Stimulated activated CD8-positive, alpha-beta memory T cell treated with anti-CD3 and anti-CD28 coated beads, Interleukin-2, amount 100 ng/mL, for 1 hour (primary cell): ENCODE measurements at places on chromosomes 16 and 17.

DNA sequence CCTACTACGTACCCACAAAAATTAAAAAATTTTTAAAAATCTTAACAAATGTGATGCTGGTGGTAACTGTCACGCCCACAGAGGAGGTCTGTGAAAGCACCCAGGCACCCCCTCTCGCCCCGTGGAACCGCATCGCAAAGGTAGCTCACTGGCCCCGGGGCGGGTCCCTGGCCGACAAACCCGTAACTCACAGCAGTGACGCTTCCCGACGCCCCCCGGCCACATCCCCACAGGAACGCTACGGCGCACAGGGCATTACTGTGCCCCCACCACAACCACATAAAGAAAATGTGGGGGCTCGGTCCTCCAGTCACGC lies 366 bp downstream of the ANKS3 start:
- no peak for DNase-seq

DNA sequence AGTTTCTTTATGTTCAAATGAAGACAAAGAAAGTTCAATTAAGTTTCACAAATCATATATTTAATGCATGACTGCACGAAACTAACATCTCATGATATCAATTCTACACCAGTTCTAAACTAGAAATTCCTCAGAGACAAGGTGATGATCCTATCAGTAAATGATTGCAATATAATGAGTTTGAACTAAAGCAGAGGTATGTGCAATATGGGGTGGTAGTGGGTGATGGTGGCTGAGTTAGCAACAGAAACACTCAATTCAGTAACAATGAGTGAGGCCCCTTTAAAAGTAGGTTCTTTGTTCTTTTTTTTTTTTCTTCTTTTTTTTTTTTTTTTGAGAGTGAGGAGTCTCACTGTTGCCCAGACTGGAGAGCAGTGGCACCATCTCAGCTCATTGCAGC lies 1551.7 kb upstream of the GOT2 start:
- no peak for DNase-seq

DNA sequence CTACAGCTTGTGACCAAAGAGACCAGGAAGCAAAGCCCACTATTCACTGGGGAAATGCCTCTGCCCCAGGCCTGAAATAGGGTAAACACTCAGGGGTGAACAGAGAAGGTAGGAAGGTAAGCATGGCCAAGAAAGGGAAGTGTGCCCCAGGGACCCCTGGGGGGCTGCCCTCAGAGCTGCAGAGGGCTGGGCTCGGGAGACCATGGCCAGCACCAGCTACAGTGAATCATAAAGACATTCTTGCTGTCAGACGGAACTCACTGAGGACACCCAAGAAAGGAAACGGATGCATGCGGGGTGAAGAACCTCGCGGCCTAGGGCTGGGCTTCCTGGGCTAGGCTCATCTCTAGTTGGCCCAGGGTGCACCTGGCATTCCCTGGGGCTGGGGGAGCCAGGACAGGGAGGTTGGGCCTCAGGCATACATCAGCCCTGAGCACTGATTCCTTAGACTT lies 9.6 kb downstream of the HIC1 start:
- no peak for DNase-seq

DNA sequence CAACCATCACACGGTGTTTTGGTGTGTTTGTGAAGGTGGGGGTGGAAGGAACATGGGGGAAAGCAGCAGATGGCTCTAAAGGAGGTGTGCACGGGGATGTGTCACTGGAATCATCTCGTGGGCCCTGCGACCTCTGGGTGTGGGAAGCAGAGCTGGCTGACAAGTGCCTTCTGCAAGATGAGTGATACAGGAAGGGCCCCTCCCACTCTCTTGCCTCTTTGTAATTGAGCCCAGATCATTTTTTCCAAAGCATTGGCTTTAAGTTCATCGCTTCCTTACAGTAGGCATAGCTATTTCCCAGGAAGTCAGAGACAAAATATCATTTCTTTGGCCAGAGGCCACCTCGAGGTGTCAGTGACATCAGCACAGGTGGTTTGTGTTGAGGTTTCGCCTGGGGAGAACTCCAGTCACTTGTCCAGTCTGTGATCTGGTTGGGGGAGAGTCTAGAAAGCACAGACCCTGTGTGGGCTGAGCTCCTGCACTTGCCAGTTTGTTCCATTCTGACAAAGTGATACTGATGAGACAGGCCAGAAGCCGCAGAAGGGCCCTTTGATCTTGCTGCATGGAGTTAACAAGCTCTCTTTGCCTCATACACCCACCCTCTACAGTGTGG lies 20.6 kb upstream of the SNTB2 start:
- no peak for DNase-seq

- DNase-seq: no peak
These were observed 62.1 kb downstream of the LMF1 start for GRCh38 chr16:908526-909155.

DNA sequence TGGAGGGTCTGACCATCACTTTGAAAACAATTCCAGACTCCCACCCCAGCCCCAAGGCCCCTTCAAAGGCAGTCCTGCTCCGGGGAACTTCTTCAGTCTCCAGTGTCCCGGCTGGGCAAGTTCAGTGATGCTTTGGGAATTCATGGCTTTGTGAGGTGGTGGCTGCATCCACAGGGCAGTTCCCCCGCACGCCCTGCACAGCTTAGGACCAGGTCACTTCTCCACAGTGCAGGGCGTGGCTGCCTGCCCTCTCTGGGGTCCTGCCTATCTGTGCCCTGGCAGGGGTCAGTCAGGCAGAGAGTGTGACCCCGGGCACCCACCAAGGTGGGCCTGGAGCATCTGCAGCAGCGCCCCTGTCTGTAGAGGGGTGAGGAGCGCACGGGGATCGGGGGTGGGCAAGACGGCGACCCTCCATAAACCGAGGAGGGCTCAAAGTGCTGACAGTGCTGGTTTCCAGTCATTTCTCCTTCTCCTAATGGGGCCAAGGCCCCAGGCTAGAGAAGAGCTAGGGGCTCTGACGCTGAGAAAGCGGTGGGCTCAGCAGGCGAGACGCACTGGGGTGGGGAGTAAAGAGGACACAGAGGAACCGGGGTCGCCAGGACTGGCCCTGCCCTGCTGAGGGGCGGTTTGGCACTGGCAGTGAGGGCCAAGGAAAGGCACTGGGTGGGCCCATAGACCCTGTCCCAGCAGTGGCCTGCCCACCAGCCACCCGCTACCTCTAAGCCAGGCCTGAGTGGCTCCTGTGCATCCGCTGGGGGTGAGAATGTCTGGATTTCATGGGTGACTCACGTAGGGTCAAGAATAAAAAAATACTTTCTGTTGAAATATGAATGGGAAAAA lies 4.2 kb upstream of the ARHGAP27 start:
- DNase-seq: no peak

DNA sequence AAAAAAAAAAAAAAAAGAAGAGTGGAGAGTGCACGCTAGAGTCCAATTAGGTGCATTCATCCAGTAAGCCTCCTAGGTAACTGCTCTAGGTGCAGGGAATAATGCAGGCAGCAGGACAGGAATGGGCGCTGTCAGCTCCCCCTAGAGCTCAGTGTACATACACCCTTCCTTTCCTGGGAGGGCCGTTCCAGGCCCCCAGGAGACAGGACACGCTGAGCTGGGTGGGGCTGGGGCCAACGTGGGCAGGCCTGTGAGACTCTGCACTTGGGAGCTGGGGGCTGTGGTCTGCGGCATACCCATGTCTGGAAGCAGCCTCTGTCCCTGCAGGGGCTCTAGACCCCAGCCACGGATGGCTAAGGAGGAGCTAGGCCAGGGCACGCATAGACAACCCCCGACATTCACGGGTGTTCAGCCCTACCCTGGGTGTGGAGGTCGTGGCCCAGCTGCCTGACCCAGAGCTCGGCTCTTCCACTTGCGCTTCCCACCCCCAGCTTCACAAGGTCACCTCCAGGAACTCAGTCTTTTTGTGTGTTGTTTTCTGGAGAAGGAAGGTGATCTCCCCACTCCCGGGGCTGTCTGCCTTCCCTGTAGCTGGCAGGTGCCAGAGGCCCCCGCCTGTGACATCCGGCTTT lies 1.0 kb upstream of the ANTKMT start:
- no peak for DNase-seq

- DNase-seq: no peak
These were observed 76.6 kb downstream of the IRF8 start for GRCh38 chr16:85975451-85975981.
